Hematopoietic multipotent progenitor cell treated with erythropoietin and hydrocortisone succinate and interleukin-3 and kit ligand, for 8 days (in vitro differentiated cells): ENCODE measurements at places on chromosomes 1 and 21.

- DNase-seq, result no peak
Measured at GRCh38 chr1:176885751-176886150, 278.8 kb downstream of the ASTN1 start.

GRCh38 chr1:232844791-232845190 lies 39.6 kb downstream of the MAP10 start:
- DNase-seq, result no peak

DNA sequence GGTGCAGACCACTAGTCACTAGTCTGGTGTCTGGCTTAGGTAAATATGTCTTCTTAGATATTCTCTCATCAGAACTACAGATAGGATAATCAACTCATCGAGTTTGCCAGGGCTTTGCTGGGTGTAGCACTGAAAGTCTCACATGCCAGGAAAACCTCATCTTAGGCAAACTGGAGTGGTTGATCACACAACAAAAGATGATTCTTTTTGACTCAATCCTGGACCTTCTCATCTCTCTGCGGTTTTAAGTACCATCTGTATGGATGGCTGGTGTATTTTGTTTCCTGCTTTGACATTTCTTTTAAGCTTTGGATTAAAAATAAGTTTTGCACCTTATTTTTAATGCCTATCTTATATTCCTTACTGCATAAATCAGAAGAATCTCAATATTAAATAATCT lies 11.3 kb downstream of the GBP2 start:
- no peak for DNase-seq

DNA sequence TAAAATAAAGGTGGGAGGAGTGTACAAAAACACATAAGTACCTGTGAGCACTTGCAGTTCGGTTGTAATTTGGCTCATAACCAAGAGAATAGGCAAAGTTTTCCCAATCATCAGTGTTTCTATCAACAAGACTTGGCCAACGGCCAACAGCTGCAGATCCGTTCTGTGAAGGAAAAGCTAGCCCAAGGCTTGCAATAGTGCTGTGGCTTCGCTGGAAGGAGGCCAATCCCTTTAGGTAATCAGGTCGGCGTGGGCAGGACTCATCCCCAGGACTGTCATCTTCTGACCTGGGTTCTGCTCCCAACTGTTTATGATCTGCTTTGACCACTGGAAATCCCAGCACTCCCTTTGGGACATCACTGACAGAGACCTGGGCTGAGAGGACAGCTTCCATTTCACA lies 107.8 kb downstream of the LYST start:
- no peak for DNase-seq

- no peak for DNase-seq
Measured at GRCh38 chr1:230609208-230609607, 33.1 kb upstream of the COG2 start.

DNA sequence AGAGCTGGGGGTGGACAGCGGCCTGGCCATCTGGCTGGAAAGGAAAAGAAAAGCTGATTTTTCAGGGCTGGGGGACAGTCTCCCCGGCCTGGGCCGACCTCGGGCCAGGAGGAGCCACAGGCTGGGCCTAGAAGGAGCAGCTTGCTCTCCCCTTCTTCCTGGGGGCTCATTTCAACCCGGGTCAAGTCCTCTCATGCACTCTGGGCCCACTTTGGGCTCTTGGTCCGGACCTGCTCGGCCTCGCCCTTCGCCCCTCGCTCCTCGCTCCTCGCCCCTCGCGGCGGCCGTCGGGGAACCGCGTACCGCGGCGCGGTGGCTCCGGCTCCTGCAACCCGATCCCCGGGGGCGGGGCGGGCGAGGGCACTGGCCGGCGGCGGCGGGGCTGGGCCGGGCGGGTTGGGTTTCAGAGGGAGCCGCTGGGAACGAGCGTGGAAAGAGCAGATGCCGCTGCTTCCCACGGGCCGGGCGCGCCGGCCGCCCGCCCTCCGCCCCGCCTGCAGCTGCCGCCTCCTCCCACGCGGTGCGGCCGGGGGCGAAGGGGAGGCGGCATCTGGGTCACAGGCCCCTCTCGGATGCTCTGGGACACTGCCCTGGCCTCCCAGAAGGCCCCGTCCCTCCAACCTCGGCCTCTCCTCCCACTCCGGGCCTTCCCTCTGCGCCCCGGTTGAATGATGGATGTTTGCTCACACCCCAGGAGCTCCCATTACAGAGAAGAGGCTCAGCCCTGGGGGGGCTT lies 6.6 kb downstream of the HEYL start:
- DNase-seq, result no peak

GRCh38 chr1:45512641-45513054 lies 9.0 kb downstream of the PRDX1 start:
- peak; percentile 82 for DNase-seq

GRCh38 chr1:42657981-42658876 lies at the start of gene PPIH:
Gene PPIH (plus strand): TSS chr1:42658423. CDS start chr1:42658447, 24 bp downstream.
- peak; percentile 95 for DNase-seq

DNA sequence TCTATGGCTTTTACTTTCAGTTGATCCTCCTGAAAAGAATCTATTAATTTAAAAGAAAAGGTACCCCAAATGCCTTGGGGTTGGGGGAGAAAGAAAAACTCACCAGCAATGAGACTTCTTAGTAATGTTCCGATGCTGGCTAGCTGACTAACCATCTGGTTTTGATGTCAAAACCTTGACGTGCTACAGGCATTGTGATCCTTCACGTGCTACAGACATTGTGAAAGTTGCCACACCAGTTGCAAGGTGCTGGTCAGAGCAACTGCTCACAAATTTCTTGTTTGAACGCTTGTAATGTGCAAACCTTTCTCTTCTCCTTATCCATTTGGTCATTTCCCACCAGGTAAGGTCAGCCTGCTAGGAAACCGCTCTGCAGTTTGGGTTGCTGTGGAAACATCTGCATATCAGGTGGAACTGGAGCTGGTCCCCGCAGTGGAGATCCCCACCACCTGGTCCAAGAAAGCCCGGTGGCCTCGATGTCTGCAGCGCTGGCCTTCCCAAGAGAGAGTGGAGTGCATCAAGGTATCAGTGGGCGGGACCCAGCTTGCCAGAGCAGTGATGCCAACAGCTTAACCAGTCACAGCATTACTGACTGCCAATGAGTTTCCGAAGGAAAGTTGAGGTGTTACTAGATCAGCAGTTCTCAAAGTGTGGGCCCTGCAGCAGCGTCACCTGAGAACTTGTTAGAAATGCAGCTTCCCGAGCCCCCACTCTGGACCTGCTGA lies 16.1 kb downstream of the MAB21L3 start:
- DNase-seq, result no peak

GRCh38 chr1:211267204-211267857 lies 8.2 kb downstream of the RCOR3 start:
- no peak for DNase-seq

GRCh38 chr1:247304031-247304430 lies 27.6 kb downstream of the ZNF496 start:
- DNase-seq, result no peak

GRCh38 chr1:12593621-12594066 lies 24.4 kb downstream of the DHRS3 start:
- DNase-seq, result no peak

- no peak for DNase-seq
Measured at GRCh38 chr1:52928015-52928404, 934 bp downstream of the SCP2 start.

- no peak for DNase-seq
Measured at GRCh38 chr1:203906932-203907331, 45.5 kb downstream of the SNRPE start.

GRCh38 chr1:86705665-86705985 lies 1.2 kb downstream of the SH3GLB1 start:
- DNase-seq, result no peak

DNA sequence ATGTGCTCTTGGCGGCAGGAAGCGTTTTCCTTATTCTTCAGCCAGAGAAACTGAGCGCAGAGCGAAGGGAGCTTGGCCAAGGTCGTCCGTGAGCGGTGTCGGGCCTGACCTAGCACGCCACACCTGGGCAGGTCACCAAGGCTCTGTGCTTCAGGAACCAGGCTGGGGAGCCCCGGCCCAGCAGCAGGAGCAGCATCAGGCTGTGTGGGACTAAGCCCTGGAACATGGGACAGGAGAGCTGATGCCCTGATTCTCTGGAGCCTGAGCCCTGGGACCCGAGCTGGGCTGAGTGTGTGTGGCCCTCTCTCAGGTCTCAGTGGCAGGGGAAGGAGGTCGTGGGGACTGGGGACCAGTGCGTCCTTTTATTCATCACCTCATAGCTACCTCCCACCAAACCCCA lies 65.2 kb upstream of the ABCG1 start:
- DNase-seq, result no peak

DNA sequence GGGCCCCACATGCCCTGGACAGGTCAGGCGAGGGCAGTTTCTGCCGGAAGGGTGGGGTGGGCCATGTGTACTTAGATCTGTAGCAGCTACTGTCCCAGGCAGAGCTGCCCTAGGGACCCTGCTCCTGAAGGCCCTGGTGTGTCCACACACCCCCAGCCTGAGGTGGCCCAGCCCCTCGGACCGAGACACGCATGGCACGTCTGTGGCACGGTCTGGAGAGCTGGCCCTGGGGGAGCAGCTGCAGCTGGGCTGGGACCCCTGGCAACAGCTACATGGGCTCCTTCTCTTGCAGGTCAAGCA lies 24.6 kb downstream of the PANK4 start:
- DNase-seq, result no peak

DNA sequence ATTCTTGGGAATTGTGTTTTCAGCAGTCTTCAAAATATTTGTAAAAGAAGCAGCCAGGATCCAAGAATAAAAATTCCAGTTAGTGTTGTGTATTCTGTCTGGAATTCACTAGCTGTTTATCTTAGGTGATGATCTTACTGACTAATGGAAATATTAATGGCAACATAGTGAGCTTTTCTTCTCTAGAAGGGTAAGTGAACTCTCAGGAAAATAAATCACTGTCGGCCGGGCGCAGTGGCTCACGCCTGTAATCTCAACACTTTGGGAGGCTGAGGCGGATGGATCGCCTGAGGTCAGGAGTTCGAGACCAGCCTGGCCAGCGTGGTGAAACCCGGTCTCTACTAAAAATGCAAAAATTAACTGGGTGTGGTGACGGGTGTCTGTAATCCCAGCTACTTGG lies 87.4 kb upstream of the KIF1B start:
- DNase-seq, result no peak
